CD4-positive, alpha-beta T cell treated with Interleukin-4 for 1 hour (primary cell): ENCODE measurements at places on chromosomes 13 and 19.

GRCh38 chr19:5772416-5772815, 12.1 kb downstream of the PRR22 start:
- DNase-seq = no peak

GRCh38 chr13:44436589-44437337, 63.1 kb downstream of the SERP2 start:
- DNase-seq = peak; percentile 51

DNA sequence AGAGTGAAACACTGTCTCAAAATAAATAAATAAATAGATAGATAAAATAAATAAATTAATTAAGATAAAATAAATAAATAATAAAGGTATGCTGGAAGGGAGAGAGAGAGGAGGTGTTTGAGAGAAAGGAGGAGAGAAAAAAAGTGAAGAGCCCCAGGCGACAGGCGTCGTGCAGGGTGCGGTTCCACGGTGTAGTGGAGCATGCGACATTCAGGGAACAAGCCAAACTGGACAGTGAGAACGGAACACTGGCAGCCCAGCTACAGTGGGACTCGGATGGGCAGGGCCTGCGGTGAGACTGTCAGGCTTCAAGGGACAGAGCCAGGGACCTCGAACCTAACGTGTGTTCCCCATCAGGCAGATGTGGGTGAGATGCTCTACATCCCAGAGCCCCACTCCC, 9.4 kb downstream of the SULT2B1 start:
- DNase-seq = no peak

DNA sequence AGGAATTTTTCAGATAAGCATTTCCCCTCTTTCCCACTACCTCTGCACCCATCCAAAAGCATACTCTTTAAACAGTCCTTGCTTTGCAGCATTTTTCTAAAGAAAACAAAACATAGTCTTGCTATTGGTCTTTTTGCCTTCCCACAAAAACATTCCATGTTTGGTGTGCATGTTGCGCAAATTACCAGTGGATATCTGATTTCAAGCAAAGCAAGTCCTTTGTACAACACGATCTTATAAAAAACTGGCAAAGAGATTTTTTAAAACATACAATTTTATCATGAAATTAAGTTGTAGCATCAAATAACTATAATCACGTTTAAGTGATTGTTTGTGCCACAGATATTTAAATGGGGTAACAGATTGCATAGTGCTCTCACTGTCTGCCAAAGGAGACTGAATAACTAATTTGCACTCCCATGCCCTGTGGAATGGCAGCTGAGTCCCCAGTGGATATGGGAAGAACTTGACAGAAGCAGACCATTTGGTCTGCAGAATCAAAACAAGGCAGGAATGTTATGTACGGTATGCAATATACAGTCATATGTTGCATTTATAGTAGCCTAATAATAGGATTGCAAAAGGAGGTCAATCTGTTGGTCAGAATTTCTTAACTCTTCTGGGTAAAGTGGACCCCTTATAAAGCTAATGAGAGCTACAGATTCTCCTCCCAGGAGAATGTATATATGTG, 285.7 kb downstream of the TBC1D4 start:
- DNase-seq = no peak

GRCh38 chr19:15072930-15073647, 8.9 kb upstream of the OR1I1 start:
- DNase-seq = no peak

- DNase-seq = peak; percentile 85
Measured at GRCh38 chr13:50123862-50124535, 108.8 kb downstream of the KCNRG start.

DNA sequence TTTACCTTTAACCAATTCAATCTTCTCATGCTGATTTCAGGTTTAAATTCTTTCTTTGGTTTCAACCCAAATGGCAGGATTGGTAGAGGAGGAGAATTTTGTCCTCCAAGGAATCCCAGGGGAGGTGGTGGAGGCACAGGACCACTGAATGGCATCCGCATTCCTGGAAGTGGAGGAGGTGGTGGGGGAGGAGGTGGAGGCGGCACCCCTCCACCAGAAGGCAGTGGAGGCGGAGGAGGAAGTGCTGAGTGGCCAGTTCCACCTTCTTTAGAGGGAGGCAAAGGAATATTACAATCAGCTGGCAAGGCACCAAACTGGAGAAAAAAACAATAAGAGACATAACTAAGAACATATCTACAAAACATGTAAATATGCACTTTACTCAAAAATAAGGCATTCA, 192.9 kb downstream of the DIAPH3 start:
- DNase-seq = no peak

- no peak for DNase-seq
Measured at GRCh38 chr13:113668491-113668971, 1.5 kb downstream of the GRK1 start.

- DNase-seq = no peak
Measured at GRCh38 chr13:50645092-50645491, 198.4 kb downstream of the DLEU7 start.

GRCh38 chr13:100476963-100477362, 111.6 kb downstream of the GGACT start:
- DNase-seq = no peak

GRCh38 chr13:29846475-29847256, 3.8 kb downstream of the UBL3 start:
- DNase-seq = no peak

- DNase-seq = no peak
Measured at GRCh38 chr19:30564551-30565011, 192.4 kb downstream of the ZNF536 start.

DNA sequence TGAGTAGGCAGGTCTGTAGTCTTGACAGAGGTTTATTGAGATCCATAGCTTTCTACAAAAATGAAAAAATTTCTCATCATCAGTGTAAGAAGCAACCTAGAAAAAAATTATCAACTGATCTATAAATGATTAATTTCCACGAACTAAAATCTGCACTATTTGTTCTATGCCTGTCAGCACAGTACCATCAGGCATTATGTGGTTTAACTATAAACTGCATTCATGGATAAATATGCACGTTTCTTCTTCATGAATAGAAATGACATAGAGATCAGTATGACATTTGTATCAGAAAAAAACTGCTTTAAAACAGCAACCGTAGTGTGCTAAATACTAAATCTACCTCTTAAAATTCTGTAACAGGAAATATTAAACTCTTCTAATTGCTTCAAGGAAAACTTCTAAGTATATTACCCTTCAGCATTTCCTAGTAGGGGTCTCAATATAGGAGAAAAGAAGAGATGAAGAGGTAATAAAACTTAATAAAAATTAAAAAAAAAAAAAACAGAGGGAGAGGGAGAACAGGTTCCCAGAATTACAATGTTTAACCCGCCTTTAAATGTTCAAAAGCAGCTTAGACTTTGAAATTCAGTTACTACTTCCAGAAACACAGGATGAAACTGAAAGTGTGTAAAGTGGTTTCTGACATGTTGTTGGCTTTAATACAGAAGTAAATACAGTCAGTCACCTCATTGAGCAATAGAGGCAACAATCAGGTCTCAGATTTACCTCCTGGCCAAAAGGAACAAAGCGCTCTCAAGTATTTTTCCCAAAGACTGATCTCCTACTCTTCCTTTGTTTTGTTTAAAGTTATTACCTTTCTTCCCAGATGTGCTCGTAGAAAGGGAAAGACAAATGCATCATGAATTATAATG, 144.4 kb downstream of the DIAPH3 start:
- DNase-seq = no peak

DNA sequence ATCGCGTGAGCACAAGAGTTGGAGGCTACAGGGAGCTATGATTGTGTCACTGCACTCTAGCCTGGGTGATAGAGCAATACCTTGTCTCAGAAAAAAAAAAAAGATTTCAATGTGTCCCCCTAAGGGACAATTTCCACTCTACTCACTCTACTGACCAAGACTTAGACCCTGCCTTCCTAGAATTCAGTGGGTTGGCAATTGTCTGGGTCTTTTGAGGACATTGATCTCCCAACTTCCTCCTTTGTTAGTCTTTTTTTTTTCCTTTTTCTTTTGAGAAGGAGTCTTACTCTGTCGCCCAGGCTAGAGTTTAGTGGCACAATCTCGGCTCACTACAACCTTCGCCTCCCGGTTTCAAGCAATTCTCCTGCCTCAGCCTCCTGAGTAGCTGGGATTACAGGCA, 2.2 kb downstream of the SPTBN4 start:
- no peak for DNase-seq

GRCh38 chr13:31595563-31595962, 143.8 kb upstream of the RXFP2 start:
- DNase-seq = no peak

GRCh38 chr13:26718146-26718545, 42.4 kb downstream of the GPR12 start:
- DNase-seq = no peak

DNA sequence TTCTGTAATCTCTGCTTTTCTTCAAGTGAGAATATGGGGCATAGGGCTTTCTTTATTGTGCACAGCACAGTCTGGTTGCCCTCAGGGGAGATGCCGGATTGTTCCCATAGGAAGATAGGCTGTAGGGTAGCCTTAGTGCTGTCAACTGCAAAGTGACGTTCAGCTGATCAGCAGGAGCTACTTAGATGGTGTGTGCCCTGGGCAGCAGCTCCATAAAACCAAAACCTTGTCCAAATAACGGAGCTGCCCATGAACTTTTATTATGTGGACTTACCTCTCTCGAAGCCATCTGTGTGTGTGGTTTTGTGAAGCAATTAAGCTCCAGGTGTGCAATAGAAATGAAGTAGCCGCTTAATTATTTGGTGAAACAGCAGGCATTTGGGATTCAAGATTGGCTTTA, 120.0 kb upstream of the RNF113B start:
- DNase-seq = no peak

DNA sequence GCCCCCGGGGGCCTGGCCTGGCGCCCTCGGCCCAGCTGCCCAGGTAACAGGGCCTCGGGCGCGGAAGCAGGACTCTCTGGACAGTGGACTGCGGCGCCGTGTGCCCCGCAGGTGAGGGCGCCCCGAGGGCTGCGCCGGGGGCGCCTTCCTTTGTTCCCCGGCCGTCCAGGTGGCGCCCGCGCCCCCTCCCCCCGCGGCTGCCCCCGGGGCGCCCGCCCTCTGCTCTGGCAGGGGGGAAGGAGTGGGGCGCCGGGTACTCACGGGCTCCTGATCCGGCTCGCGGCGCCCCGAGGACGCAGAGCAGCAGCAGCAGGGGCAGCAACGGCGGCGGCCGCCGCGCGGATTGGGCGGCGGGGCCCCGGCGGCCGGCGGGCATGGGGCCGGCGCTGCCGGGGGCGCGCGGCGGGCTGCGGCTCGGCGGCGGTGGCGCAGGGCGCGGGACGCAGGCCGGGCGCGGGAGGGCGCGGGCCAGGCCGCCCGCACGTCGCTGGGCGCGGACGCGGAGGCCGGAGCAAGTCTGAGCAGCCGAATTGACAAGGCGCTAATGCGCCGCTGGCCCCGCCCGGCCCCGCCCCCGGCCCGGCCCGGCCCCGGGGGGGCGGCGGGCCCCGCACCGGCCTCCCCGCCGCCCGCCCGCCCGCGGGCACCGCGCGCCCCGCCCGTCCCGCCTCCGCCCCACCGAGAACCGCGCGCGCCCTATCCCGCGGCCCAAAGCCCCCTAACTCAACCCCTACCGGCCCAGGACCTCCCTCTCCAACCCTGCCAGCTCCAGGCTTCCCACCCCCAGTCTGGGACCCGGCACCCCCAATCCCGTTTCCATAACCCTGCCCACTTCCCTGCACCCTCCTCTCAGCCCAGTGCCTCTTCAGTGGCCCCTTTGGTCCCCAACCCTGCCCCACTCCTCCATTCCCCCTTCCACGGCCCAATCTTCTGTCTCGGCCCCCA, at the start of gene CRLF1:
Gene CRLF1, minus strand, starts transcription at position 519 of the 945 bp plus-strand sequence. Its CDS starts 143 bp downstream, at position 376.
- DNase-seq = no peak

DNA sequence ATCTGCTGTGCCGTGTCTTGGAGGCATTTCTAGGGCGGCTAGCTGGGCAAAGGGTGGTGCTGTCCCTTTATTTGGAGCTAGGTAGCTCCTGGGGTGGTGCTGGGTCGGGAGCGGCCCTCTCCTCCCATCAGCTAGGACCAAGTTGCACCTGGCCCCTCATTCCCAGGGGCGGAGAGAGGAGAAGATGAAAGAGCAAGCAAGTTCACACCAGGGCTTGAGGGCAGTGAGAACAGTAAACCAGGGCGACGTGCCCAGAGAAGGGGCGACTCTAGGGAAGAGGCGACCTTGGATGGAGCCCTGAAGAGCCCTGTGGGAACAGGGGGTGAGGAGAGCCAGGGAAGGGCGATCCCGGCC, 17.0 kb upstream of the KCNN1 start:
- no peak for DNase-seq

DNA sequence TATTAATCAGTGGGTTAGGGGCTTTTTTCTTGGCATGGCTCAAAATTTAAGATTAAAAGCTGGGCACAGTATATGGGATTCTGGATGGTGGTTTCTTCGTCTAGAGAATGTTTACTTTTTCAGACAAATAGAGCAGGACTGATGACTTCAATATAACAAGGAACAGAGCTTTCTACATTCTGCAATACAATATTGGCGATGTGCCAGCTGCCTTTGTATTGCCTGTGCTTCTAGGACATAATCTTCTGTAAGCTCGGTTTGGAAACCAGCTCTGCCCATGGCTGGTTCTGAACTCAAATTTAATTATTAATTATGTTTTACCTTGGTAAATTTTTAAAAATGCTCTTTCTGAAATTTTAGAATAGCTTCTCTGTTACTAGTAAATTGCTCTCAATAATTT, 139.1 kb upstream of the TRPC4 start:
- DNase-seq = no peak

DNA sequence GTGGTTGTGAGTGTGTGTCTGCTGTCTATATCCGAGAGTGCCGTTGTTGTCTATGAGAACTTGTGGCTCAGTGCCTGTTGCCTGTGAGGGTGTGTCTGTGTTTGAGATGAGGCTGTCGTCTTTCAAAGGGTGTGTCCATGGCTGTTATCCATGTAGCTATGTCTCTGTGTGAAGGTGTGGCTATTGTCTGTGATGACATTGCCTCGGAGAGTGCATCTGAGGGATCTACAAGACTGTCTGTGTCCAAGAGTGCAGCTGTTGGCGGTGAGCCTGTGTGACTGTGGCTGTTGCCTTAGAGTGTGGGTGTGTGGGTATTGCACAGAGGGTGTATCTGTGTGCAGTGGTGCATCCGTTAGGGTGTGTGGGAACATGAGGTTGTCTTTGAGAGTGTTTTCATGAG, 4.9 kb downstream of the NUMBL start:
- no peak for DNase-seq

DNA sequence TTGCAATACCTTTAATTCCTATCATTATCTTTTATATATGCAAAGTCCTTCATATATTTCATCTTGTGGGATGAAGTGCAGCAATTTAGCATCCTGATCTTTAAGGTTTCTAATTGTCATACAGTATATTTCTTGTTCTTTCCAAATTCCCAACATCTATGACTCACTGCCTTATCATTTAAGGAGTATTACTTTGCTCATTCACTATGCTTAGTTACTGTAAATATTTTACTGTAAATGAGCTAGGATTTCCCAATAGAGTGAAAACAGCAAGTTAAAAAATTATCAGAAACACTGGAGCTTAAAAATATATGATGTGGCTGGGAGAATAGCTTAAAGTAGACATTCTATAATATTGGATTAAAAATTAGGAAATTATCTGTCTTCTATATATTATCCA, 69.9 kb downstream of the SLITRK6 start:
- no peak for DNase-seq
